ENCODE measurements at places on chromosomes 7 and 10.
A peak's percentile ranks its signal among the peaks of the same experiment; 100 is the strongest.

DNA sequence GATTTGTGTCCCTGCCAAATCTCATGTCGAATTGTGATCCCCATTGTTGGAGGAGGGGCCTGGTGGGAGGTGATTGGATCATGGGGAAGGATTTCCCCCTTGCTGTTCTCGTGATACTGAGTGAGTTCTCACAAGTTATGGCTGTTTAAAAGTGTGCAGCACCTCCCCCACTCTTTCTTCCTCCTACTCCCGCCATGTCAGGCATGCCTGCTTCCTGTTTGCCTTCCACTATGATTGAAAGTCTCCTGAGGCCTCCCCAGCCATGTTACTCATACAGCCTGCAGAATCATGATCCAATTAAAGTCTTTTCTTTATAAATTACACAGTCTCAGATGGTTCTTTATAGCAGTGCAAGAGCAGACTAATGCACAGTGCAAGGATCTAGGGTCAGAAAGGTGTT lies 75.4 kb downstream of the CALD1 start:
- no peak for DNase-seq

DNA sequence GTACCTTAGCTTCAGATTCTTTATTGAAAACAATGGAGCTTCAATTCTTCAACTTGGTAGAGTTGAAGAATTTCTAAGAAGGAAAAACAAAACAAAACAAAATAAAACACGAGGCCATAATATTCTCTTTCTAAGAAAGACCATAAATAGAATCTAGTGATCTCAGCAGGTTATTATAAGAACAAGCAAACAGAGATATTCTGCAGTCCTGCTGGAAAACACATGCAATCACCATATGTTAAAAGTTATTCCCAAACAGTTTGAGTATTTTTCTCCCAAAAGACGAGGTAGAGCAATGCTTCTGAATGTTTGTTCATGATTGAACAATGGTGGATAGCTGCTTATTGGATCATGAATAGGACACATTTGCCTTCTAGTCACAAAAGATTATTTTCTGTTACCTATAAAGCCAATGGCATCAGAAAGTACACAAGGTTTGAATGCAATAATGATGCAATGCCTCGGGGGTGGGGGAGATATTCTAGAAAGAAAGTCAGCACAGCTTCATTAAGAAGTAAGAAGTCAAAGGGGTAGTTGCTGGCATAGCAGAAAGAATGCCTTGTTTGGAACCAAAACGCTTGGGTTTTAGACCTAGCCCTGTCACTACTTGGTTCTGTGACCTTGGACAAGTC lies 59.3 kb downstream of the CREB3L2 start:
- DNase-seq: no peak

DNA sequence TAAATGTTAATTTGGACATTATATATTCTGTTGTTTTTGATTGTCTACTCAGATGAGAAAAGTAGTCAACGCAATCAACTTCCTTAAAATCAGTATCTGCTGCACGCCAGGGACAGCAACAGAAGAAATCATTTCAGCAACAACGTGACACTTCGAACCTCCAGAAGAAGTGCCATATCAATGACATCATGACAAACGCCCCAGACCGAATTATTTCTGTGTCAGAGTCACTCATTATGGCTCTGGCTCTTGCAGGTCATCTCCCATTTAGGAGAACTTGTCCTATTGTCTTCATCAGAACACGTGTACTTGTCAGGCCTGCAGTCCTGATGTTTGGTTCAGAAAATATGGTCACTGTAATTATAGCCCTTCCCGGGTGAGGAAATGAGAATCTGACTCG lies 276.3 kb downstream of the ADARB2 start:
- DNase-seq: no peak

- no peak for DNase-seq
Observed at GRCh38 chr7:107687656-107688055, 27.0 kb downstream of the SLC26A4 start.

DNA sequence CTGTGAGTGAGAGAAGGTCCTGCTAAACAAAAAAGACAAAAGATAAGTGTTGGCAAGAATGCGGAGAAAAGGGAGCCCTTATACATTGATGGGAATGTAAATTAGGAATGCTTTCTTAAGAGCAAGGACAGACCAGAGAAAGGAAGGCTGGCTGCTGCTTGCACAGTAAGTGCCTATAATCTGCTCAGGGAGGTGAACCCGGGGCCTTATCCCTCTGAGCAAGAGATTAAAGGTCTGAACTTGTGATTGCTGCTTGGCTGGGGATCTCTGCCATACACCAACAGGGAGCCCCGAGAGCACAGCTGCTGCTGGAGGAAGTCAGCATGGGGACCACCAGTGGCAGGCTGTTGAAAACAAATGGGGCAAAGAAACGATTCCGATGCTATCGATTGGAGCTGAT lies 32.0 kb upstream of the CRTAC1 start:
- DNase-seq: no peak

GRCh38 chr10:114471906-114472876 lies 67.9 kb upstream of the AFAP1L2 start:
- DNase-seq: no peak

DNA sequence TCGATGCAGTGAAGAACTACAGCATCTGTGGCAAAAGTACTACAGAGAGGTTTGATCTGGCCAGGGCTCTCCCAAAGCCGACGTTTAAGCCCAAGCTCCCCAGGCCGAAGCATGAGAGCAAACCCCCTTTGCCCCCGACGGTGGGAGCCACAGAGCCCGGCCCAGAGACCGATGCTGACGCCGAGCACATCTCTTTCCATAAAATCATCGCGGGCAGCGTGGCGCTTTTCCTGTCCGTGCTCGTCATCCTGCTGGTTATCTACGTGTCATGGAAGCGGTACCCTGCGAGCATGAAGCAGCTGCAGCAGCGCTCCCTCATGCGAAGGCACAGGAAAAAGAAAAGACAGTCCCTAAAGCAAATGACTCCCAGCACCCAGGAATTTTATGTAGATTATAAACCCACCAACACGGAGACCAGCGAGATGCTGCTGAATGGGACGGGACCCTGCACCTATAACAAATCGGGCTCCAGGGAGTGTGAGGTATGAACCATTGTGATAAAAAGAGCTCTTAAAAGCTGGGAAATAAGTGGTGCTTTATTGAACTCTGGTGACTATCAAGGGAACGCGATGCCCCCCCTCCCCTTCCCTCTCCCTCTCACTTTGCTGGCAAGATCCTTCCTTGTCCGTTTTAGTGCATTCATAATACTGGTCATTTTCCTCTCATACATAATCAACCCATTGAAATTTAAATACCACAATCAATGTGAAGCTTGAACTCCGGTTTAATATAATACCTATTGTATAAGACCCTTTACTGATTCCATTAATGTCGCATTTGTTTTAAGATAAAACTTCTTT lies 2.3 kb downstream of the LRRTM3 start:
- no peak for DNase-seq

DNA sequence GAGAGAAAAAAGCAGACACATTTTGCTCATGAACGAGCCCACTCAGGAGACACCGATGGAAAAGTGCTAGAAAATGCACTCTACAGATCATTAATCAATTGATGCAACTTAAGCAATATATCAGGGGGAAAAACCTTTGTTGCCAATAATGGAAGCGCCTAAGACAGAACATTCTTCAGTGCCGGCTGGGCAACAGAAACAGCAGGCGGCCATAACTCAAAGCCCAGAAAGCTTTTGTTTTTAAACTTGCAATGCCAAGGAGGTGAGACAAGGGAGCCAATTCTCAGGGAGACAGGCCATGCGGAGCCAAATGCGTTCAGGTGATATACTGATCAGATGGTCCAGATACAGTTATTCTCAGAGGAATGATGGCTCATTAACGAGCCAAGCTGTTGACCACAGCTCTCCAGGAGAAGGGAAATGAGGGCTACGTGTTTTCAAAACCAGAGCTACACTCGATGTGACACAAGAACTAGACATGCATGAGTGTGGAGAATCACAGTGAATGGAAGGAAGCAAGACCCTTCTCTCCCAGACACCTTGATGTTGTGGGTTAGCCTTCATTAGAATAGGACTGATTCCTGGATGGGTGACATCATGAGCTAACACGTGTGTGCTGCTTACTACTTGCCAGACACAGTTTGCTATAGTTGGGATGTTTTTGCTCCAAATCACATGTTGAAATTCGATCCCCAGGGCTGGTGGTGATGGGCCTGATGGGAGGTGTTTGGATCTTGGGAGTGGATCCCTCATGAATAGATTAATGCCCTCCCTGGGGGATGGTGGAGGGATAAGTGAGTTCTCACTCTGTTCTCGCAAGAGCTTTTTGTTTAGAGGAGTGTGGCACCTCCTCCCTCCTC lies 79.1 kb upstream of the KCNMA1 start:
- DNase-seq: no peak

DNA sequence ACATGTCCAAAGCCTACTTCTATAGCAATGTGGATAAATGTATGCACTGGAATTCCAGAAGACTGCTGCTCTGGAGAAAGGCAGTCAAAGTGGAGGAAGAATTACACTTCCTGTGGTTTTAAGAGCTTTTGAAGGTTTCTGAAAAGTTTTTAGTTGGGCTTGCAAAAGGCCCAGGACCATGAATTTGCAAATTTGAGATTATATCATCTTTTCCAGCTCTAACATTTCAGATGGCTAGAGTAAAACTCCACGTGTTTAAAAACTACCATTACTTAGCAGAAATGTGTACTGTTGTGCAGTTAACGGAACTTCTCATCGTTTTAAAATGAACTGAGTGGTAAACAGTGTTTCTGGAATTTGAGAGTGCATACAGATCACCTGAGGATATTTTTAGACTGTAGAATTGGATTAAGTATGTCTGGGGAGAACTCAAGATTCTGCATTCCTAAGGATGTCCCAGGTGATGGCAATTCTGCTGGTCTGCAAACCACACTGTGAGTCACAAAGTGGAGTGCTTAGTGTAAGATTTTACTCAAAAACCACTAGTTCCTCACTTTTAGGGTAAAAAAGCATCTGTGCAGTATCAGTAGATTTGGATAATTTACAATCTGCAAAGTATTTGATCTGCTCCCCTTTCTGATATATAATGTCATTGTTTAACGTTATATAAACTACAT lies 32.9 kb upstream of the CCDC71L start:
- no peak for DNase-seq

GRCh38 chr7:21256310-21256877 lies 171.5 kb upstream of the SP4 start:
- DNase-seq: peak; percentile 12

DNA sequence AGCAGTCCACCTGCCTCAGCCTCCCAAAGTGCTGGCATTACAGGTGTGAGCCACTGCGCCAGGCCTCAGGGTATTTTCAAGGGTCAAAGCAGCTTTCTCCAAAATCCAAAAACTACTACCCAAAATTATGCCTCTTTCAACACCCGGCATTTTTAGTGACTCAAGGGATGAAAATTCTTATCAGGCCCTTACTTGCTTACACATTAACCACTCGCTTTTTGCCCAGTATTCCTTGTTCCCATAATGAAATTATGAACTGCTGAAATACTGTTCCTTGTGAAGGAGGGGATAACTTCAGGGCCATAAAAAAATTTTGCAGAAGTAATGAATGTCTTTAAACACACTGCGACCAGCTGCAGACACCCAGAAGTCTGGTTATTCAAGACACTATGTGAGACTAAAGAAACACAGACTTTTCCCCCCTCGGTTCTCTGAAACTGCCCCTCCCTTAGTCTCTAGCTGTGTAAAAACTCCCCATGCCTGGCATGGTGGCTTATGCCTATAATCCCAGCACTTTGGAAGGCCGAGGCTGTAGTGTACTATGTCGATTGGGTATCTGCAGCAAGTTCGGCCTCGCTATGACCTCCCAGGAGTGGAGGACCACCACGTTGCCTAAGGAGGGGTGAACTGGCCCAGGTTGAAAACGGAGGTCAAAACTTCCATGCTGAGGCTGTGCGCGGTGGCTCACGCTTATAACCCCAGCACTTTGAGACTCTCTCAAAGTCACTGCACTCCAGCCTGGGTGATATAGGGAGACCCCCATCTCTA lies 12.0 kb downstream of the FXYD4 start:
- DNase-seq: no peak

DNA sequence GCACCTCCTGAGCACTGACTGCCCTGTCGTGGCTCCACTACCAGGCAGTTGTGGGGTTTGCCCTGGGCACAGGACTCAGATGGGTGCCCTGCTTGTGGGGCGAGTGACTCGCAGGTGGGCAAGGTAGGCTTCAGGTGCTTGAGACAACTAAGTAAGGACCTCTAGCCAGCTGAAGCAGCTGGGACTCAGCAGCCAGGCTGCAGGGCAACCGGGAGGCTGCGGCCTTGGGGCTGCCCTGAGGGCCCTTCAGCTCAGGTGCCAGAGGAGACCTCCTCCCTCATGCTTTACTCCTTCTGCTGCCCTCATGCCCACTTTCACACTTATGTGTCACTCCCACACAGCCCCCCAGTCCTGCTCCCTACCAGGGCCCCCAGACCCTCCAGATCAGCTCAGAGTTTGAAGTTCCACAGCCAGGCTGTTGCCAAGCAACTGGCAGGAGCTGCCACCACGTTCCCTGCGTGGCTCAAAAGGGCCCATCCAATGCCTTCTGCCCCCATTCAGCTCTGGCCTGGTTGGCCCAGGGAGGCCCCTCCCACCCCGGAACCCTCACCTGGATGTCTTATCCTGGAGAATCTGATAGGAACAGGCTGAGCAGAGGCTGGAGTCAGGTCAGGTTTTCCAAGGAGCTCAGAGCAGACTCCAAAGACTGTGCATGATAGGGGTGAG lies 10.0 kb downstream of the TLX1 start:
- no peak for DNase-seq

GRCh38 chr7:23184709-23185359 lies 3.0 kb downstream of the NUP42 start:
- DNase-seq: no peak

DNA sequence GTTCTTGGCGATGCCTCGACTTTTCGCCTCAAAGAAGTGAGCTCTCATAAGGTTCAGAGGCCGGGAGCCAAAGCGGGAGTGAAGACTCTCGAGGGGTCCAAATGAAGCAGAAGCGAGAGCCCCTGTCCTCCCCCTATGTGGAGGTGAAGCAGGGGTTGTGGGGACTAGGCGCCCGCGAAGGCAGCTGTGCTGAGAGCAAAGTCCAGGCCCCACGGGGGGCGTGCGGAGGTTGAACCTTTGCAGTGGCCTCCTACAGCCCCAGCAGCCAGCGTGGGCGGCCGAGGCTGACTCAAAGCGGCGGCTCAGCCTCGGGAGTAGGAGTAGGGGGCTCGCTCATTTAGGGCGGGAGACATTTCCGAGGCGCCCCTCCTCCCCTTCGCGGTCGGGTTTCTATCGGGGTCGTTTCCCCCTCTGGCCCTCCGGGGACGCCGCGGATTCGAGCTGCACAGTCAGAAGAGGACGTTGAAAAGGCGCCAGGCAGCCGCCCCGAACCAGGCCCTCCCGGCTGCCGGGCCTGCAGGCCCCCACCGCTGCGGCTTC lies 553 bp upstream of the ADD3 start:
- peak; percentile 33 for DNase-seq

GRCh38 chr10:117675514-117676055 lies 133.0 kb downstream of the EMX2 start:
- DNase-seq: no peak

- DNase-seq: peak; percentile 40
Observed at GRCh38 chr7:17298840-17299482, 509 bp downstream of the AHR start.

DNA sequence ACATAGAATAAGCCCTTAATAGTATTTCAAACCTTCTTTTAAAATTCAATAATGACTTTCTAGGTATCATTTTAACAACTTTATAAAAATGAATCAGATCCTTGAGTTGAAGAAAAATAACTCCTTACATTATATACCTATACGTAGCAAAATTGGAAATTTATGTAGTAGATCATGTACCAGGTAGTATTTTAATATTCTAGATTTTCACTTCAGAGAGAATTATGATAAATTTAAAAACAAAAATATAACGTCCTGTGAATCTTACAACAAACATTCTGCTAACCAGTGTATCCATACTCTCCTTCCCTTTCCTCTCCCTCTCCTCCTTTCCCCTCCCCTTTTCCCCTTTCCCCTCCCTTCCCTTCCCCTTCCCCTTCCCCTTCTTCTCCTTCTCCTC lies 6.1 kb upstream of the RAB11FIP2 start:
- DNase-seq: no peak

GRCh38 chr10:96337106-96337505 lies 21.7 kb downstream of the OPALIN start:
- DNase-seq: no peak
